ENCODE measurements at places on chromosomes 16 and 17.
A peak's percentile ranks its signal among the peaks of the same experiment; 100 is the strongest.

- no peak for DNase-seq
Observed at GRCh38 chr17:17739388-17740066, 58.3 kb downstream of the RAI1 start.

- no peak for DNase-seq
Observed at GRCh38 chr16:49748322-49748721, 107.6 kb downstream of the ZNF423 start.

DNA sequence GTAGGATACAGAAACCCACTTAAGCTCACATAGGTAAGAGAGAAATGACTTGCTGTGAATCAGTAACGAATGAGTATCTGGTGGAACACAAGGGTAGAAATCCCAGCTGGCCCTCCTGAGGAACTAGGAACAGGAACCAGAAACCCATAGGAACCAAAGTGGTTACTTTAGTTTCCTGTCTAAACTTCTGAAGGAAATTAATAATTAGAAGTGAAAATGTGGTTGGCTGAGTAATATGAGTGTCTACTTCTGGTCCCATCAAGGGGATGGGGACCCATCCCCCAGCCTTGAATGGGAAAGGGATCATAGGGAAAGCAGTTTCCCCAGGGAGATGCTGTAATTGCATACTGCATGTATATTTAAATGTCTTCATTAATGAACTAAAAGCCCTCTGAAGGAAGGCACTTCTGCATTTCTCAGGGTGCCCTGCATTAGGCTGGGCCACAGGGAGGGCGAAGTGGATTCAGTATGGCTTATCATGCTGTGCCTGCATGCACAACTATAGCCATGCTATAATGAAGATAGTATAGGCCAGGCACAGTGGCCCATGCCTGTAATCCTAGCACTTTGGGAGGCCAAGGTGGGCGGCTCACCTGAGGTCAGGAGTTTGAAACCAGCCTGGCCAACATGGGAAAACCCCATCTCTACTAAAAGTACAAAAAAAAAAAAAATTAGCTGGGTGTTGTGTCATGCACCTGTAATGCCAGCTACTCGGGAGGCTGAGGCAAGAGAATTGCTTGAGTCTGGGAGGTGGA lies 45.6 kb downstream of the CYB5B start:
- no peak for DNase-seq

GRCh38 chr17:69819316-69820087 lies 255.5 kb upstream of the KCNJ16 start:
- no peak for DNase-seq

DNA sequence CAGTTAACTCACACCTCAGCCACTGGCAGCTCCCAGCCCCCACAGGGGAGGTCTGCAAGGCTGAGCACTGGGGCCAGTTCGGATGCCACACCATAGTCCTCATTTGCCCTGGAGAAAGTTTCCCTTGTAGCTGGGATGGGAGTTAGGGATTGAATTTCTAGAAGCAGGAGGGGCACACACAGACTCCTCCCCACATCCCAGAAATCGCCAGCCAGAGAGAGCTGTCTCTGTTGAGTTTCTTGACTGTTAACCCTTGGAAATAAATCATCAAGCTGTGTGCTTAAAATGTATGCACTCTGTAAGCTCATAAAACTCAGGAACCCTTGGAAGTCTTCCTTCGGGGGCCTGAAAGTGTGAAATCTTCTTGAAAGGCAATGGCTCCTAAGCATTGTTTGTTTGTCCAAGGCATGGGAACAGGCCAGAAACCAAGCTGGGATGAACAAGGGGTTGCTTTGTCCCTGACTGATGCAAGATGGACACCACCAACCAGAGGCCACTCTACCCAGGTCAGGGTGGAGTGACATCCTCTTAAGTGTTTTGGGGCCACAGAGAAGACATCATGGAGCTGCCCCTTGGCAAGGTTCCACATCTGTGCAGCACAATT lies 394 bp upstream of the PRM3 start:
- DNase-seq = no peak

DNA sequence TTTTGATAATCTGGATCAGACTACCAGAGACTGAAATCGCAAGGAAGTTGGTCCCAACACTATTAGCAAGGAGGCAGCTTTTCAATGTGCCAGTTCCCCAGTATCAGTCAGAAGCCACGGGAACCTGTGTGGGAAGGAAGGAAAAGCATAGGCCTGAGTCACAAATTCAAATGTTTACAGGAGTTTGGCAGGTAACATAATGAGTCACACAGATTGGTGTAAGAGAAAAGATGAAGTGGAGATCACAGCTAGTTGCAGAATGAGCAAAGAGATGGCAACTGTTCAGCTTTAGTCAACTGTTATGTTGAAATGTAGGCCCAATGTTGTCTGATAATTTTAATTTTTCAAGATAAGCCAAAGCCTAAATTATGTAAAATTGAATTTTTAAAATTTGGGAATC lies 28.1 kb upstream of the ITGA2B start:
- no peak for DNase-seq

DNA sequence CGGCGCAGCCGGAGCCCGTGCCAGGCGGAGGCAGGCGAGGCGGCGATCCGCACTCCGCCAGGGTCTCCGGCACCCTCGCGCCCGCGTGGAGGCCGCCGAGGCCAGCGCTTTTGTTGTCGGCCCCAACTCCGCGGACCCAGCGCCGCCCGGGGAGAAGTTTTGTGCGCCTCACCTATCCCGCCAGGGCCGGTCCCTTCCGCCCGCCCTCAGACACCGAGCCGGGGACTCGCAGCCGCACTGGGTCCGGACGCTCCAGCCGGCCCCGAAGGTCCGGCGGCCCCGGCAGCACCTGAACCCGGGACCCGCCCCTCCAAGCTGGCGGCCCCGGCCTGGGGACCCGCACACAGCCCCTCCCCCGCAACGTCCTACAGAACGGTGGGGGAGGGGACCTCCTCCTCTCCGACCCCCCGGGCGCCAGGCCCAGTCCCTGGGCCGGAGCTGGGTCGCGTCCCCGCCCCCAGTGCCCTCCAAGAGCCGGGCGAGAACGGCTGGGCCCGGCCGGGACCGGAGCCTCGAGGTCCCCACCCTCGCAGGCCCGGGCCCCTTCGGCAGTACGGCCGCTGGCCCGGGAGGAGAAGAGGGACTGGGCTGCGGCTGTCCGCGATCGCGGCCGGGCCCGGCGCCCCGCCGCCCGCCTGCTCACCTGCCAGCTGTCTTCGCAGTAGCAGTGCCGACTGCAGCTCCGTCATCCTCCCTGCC lies 698 bp downstream of the UBE2G1 start:
- no peak for DNase-seq

DNA sequence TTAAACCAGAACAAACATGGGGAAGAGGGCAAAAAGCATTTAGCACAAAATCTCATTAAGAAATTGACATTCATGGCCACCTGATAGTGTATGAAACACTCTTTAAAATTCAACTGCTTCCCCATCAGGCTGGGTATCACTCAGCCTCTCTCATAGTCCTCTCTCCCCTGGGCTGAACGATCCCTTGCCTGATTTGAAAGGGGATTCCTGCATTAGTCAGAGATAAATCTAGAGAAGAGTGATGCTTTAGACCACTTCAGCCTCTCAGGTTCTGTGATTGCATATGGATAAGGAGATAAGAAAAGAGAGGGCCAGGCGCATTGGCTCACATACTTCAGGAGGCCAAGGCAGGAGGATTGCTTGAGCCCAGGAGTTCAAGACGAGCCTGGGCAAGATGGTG lies 280.0 kb downstream of the SOX9 start:
- DNase-seq = no peak

DNA sequence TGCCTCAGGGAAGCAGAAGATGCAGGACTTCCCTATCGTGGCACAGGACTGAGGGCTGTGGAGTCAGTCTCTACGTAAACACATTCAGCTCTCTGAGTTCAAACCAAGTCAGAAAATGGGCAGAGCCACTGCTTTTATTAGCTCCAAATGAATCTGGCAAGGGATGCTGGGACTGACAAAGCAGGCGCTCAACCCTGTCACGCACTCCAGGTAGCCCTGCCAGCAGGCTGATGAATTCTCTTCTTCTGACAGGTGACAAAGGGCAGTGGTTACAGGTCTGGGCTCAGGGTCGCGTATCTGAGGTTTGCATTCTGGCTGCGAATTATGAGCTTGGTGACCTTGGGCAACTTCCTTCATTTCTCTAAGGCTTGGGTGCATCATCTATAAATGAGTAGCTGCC lies 9.4 kb downstream of the RPH3AL start:
- DNase-seq = no peak

GRCh38 chr16:14362774-14363371 lies 267.2 kb downstream of the PARN start:
- no peak for DNase-seq

GRCh38 chr16:75929046-75929445 lies 202.8 kb upstream of the CPHXL start:
- no peak for DNase-seq

- no peak for DNase-seq
Observed at GRCh38 chr17:56478836-56479447, 114.6 kb upstream of the NOG start.

- DNase-seq = no peak
Observed at GRCh38 chr17:30808785-30809286, 15.7 kb downstream of the CRLF3 start.

- peak; percentile 25 for DNase-seq
Observed at GRCh38 chr16:68737046-68737729, at the start of gene CDH1. Gene CDH1, plus strand, starts transcription at chr16:68737292. Its CDS starts 124 bp downstream, at chr16:68737416.

GRCh38 chr17:66415366-66416206 lies 113.2 kb downstream of the PRKCA start:
- no peak for DNase-seq

- DNase-seq = no peak
Observed at GRCh38 chr17:5241861-5242671, 7.4 kb upstream of the SCIMP start.

DNA sequence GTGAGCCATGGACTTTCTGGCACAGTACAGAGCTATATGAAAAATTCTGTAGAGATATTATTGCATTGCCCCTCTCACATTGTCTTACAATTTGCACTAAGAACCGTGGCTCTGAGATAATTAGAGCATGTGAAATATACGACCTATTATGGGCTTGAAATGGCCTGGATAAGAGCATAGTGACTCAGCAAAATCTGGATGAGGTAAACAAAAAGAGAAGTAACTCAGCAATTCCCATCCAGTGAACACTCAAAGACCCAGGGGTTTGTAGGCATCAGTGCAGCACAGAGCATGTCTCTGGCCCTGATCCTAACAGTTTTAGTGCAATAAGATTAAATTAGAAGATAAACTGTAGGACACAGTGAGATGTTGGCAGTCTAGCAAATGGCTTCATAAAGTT lies 317.2 kb upstream of the MYOCD start:
- DNase-seq = no peak

DNA sequence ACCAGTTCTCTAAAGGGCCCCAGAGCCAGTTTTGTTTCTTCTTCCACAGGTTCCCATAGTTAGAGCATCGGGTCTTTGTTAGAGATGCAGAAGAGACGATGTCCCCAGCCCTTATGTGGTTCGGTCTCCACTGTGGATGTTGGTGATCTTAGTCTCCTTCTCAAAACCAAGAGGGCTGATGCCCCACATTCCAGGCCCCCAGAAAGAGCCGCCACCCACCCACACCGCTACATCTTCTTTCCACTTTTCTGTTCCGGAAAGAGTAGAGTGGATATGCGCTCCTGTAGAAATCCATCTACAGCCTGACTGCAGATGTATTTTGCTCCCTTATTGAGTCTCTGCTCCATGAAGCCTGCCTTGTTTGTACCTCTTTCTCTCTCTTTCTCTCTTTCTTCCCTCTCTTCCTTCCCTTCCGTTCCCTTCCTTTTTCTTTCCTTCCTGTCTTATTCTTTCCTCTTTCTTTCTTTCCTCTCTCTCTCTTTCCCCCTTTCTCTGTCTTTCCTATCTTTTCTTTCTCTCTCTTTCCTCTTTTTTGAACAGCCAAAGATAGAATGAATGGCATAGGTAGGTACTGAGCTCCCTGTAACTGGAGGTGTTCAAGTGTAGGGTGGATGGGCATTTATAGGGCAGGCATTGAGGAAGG lies 224.3 kb downstream of the SEC14L1 start:
- DNase-seq = no peak

DNA sequence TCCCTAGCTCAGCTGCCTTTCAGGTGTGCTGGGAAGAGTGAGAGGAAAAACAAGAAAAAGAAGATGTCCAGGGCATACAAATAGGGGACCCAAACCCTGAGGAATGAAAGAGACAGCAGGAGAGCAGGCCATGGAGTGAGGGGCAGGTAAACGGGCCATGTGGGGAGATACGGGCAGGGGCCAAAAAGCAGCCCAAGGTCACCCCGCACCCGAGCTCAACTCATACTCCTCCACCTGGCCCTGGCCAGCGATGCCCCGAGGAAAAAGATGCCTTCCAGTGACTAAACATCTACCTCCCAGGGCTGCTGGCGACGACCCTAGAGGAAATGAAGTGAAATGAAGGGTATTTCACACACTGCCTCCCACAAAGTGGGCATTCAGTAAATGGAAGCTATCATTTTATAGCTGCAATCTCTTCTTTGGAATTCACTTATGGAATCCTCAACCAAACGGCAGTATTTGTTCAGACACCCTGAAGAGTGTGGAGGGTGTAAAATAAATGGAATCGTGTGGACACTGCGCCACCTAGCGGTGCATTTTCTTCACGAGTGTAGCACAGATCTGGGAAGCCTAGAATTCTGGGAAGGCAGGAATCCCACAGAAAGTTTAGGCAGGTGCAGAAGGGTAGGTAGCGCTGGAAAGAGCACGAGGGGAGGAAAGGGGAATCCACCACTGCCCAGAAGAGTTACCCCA lies 14.9 kb downstream of the ELAC2 start:
- peak; percentile 29 for DNase-seq

DNA sequence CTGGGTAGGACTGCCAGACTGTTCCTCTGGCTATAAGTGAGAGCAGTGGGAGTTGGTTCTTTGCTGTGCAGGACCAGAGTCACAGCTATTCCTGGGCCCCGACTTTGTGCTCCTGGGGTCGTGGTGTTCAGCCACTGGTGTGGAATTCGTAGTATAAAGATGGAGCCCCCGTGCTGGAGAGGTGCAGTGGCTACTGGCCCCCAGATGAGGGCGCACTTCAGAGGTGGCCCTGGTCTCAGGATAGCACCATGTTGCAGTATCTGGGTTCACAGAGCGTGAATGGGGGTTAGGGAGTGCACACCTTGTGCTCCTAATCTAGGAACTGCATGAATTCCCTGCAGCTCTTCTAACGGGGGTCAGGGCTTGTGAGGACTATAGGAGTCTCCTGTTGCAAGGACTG lies 21.1 kb downstream of the TANC2 start:
- DNase-seq = no peak

- no peak for DNase-seq
Observed at GRCh38 chr16:122361-122760, 16.1 kb downstream of the NPRL3 start.

DNA sequence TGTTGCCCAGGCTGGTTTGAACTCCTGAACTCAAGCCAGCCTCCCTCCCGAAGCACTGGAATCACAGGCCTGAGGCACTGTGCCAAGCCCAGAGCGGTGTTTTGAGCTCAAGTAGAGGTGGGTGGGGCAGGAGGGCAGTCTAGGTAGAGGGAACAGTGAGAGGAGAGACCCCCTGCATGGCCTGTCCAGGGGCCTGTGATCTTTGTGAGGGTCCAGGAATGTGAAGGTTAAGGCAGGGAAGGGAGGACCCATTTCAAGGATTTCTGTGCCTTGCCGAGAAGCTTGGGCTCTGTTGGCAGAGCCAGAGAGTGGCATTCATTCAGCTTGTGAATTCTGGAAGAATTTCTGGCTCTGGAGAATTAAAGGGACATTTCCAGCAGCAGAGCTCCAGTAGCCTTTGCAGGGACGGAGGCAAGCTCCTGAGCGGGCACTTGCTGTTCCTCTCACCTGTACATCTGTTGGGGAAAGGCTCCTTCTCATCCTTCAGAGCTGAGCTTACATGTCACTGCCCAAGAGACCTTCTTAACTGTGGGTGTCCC lies 2.7 kb downstream of the WWOX start:
- no peak for DNase-seq

- DNase-seq = no peak
Observed at GRCh38 chr17:29031488-29031887, 11.5 kb upstream of the PIPOX start.

GRCh38 chr16:78195797-78196196 lies 96.3 kb downstream of the WWOX start:
- DNase-seq = no peak

Measured in activated CD8-positive, alpha-beta memory T cell treated with anti-CD3 and anti-CD28 coated beads for 1 hour (primary cell).